Motor neuron (in vitro differentiated cells): ENCODE measurements at places on chromosomes 12 and 14. TPM values are rescaled to one million over a fixed set of nuclear protein-coding genes. Genes with fewer than 3 reads are reported as not detected.

KRT82 gene
- not detected in 2 replicates for total RNA-seq

SLC17A8 gene
- 7.7 and 8.1 TPM in 2 replicates for total RNA-seq

DNA sequence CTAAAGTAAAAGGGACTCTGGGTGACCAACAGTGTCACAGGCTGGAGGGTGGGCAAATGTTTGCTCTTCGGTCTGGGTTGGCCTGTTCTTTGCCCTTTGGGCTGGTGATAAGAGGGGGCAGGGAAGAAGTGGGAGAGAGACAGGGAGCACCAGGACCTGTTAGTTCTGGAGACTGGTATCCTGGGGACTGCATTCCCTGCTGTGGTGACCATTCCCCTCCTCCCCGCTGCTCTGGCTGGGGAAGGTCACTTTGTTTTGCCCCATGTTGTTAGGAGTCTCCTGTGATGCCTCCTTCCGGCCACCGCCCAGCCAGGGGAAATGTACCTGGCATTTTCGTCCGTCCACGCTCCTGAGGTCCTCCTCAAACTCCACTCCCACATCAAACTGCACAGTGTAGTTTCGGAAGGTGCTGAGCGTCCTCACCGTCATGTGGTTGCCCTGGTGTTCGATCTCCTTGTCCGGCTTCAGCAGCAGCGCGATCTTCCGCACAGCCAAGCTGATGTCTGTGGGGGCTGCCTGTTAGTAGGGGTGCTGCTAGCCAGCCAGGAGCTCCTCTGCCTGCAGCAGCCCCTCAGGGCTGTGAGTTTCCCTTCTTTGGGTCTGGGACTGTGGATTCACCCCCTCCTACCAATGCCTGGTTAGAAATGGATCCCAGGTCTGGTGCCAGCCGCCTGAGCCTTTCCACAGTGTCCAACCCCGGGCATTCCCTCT is 618 bp downstream of the RBP5 start:
- ATAC-seq: no peak

DNA sequence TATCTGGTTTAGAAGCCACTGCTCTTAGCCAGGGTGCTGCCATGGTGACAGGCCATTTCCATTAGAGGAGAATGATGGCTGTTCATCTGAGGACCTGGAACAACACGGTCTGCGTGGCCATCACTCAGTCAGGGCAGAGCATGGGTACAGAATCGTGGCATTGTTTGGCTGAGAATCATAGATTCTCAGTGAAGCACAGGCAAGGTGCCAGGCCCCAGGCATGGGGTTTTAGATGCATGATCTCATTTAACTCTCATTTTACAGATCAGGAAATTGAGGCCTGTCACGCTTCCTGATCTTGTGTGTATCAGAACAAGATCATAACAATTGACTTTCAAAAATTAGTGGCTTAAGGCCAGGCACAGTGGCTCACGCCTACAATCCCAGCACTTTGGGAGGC is 26.8 kb upstream of the IRF2BPL start:
- no peak for ATAC-seq

DNA sequence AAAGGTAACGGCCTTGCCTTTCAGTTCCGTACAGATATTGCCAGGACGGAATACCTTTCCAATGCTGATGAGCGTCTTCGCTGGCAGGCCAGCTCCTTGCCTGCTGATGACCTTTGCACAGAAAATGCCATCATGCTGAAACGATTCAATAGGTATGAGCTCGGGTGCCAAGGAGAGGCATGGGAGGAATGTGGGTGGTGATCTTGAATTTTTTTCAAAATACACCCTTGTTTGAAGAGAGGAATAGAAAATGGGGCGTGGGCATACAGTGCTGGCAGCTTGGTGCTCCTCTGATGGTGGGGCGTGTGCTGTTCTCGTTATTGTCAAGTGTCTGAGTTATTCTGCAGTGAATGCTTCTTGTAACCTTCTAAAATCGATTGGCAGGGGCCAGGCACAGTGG is 52.5 kb downstream of the HSP90AA1 start:
- ATAC-seq: no peak

- no peak for ATAC-seq
These were observed 22.1 kb upstream of the ITPK1 start for GRCh38 chr14:93137864-93138263.

DNA sequence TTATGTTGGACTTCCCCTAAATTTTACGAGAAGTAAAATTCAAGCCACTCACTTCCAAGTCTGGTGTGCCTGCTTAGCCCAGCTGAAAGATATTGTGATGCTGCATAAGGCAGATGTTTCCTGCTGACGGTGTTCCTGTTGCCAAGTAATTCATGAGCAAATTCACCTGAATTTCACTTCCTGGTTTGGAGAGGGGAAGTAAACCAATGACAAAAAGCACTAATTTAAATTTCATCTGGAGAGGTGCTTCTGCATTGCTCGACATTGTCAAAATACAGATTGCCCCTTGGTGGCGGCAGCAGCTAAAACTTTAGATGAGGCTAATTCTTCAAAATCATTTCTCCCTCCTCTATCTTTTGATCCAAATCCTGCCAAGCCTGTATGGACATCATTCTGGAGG is 281.1 kb downstream of the AACS start:
- peak; percentile 41 for ATAC-seq
